ENCODE measurements at places on chromosomes 7 and 10. TPM values are rescaled to one million over a fixed set of nuclear protein-coding genes. Genes with fewer than 3 reads are reported as not detected.

Gene TFEC
- 0.05 TPM for total RNA-seq

- H3K36me3 ChIP-seq, result peaks cover 13% of the 10 kb centered on the region
- H3K4me3 ChIP-seq, result no peak overlapping the region
- no peaks in the 10 kb centered on the region for H3K27me3 ChIP-seq
- DNase-seq, result no peak
- peaks cover 15% of the 10 kb centered on the region for H3K4me1 ChIP-seq
Measured at GRCh38 chr7:135678612-135679575, 16.6 kb downstream of the STMP1 start.

Gene ZNF33B
- total RNA-seq, result 23.8 TPM

Gene MOGAT3
- total RNA-seq, result not detected

Gene GPR22
- not detected for total RNA-seq

- H3K4me1 ChIP-seq, result no peaks in the 10 kb centered on the region
- no peaks in the 10 kb centered on the region for H3K27me3 ChIP-seq
- H3K36me3 ChIP-seq, result peaks cover 5% of the 10 kb centered on the region
- H3K4me3 ChIP-seq, result no peak overlapping the region
- no peak for DNase-seq
Measured at GRCh38 chr7:2279896-2280295, 34.3 kb downstream of the SNX8 start.

Gene PDAP1
- 103 TPM for total RNA-seq

GRCh38 chr7:74043523-74043951, 15.6 kb downstream of the ELN start:
- DNase-seq, result no peak
- H3K27me3 ChIP-seq, result no peaks in the 10 kb centered on the region
- H3K36me3 ChIP-seq, result no peaks in the 10 kb centered on the region
- H3K4me1 ChIP-seq, result no peaks in the 10 kb centered on the region

Gene C7orf33
- not detected for total RNA-seq

Gene ADO
- 21.8 TPM for total RNA-seq

GRCh38 chr10:52566471-52567246, 205.9 kb downstream of the MBL2 start:
- DNase-seq, result no peak
- no peak overlapping the region for H3K4me3 ChIP-seq
- H3K4me1 ChIP-seq, result no peaks in the 10 kb centered on the region
- no peaks in the 10 kb centered on the region for H3K27me3 ChIP-seq
- H3K27ac ChIP-seq, result no peak overlapping the region

Gene REPIN1
- 45.9 TPM for total RNA-seq

- H3K27me3 ChIP-seq, result peaks cover 56% of the 10 kb centered on the region
- DNase-seq, result no peak
- no peaks in the 10 kb centered on the region for H3K36me3 ChIP-seq
Measured at GRCh38 chr10:28680358-28680752, 3.0 kb downstream of the BAMBI start.

Gene NCAPG2
- 151 TPM for total RNA-seq

Gene STOX1
- 0.50 TPM for total RNA-seq

- no peak overlapping the region for H3K4me3 ChIP-seq
- H3K27me3 ChIP-seq, result peaks cover 21% of the 10 kb centered on the region
- DNase-seq, result peak; percentile 17
- H3K36me3 ChIP-seq, result no peaks in the 10 kb centered on the region
- H3K27ac ChIP-seq, result no peak overlapping the region
Measured at GRCh38 chr10:43249962-43250614, 16.8 kb downstream of the RASGEF1A start.

GRCh38 chr7:155518633-155519032, 27.7 kb downstream of the CNPY1 start:
- H3K4me3 ChIP-seq, result no peak overlapping the region
- DNase-seq, result no peak
- no peak overlapping the region for H3K27ac ChIP-seq
- no peaks in the 10 kb centered on the region for H3K4me1 ChIP-seq

GRCh38 chr10:32166365-32166764, 110.1 kb upstream of the KIF5B start:
- DNase-seq, result no peak
- no peaks in the 10 kb centered on the region for H3K36me3 ChIP-seq
- H3K27me3 ChIP-seq, result peaks cover 11% of the 10 kb centered on the region
- peaks cover 6% of the 10 kb centered on the region for H3K4me1 ChIP-seq
- no peak overlapping the region for H3K27ac ChIP-seq
- no peak overlapping the region for H3K4me3 ChIP-seq

DNA sequence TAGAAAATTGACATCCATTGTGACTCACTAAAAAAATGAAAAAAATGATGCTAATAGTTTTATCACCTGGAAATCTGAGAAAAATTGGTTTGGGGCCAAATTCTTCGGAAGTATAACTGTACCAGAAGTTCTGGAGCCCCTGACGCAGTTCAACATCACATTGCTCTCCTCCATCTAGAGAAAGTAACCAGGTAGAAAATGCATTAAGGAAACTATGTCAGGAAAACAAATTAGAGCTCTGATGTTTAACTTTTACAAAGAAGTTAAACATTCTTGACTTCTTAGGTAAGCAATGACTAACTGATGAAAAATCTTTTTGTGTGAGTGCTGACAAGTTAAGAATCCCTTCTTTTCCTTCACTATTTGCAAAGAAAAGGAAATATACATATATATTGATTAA, 61.1 kb upstream of the TMEM196 start:
- H3K4me3 ChIP-seq, result no peak overlapping the region
- H3K27me3 ChIP-seq, result no peaks in the 10 kb centered on the region
- H3K4me1 ChIP-seq, result no peaks in the 10 kb centered on the region
- no peak overlapping the region for H3K27ac ChIP-seq
- DNase-seq, result no peak

GRCh38 chr7:139068544-139069399, 32.9 kb upstream of the ZC3HAV1L start:
- DNase-seq, result no peak
- H3K27ac ChIP-seq, result peak overlapping the region; percentile 22
- no peak overlapping the region for H3K4me3 ChIP-seq

Gene CTAGE6
- total RNA-seq, result 3.0 TPM

- no peaks in the 10 kb centered on the region for H3K4me1 ChIP-seq
- H3K36me3 ChIP-seq, result no peaks in the 10 kb centered on the region
- H3K27me3 ChIP-seq, result no peaks in the 10 kb centered on the region
- DNase-seq, result no peak
- H3K4me3 ChIP-seq, result no peak overlapping the region
Measured at GRCh38 chr7:16014031-16014430, 327.5 kb upstream of the MEOX2 start.

GRCh38 chr10:11279314-11279713, 261.6 kb downstream of the CELF2 start:
- H3K4me1 ChIP-seq, result peaks cover 6% of the 10 kb centered on the region
- peaks cover 25% of the 10 kb centered on the region for H3K36me3 ChIP-seq
- no peaks in the 10 kb centered on the region for H3K27me3 ChIP-seq
- DNase-seq, result peak; percentile 6
- H3K27ac ChIP-seq, result no peak overlapping the region

DNA sequence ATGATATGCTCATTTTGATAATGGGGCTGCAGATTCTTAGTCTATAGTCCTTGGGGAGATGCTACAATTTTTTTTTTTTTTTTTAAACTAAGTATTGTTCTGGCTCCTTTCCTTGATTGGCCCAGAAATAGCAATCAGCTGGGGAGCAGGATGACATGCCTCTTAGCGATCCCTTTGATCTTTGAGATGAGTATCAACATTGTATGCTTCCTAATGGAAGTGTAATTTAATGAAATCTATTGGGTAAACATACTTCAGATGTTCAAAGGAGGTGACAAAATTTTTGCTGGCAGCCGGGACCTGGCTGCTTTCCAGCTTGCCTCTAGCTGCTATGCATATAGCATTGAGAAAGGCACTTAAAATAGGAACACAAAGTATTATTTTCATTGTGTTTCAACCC, 43.5 kb downstream of the VTI1A start:
- H3K36me3 ChIP-seq, result no peaks in the 10 kb centered on the region
- peaks cover 3% of the 10 kb centered on the region for H3K4me1 ChIP-seq
- no peak for DNase-seq
- H3K27me3 ChIP-seq, result no peaks in the 10 kb centered on the region

GRCh38 chr10:31668326-31668725, 260.3 kb downstream of the ARHGAP12 start:
- no peak for DNase-seq
- H3K4me1 ChIP-seq, result no peaks in the 10 kb centered on the region
- no peaks in the 10 kb centered on the region for H3K36me3 ChIP-seq
- H3K27ac ChIP-seq, result no peak overlapping the region
- peaks cover 7% of the 10 kb centered on the region for H3K27me3 ChIP-seq
- H3K4me3 ChIP-seq, result no peak overlapping the region

GRCh38 chr10:11673346-11674280, 62.2 kb upstream of the USP6NL start:
- H3K27me3 ChIP-seq, result peaks cover 25% of the 10 kb centered on the region
- H3K27ac ChIP-seq, result no peak overlapping the region
- H3K36me3 ChIP-seq, result no peaks in the 10 kb centered on the region
- H3K4me3 ChIP-seq, result no peak overlapping the region

Gene UCMA
- not detected for total RNA-seq

GRCh38 chr7:35605760-35606159, 89.2 kb downstream of the HERPUD2 start:
- H3K4me1 ChIP-seq, result no peaks in the 10 kb centered on the region
- no peaks in the 10 kb centered on the region for H3K36me3 ChIP-seq
- no peak for DNase-seq
- H3K27me3 ChIP-seq, result no peaks in the 10 kb centered on the region

DNA sequence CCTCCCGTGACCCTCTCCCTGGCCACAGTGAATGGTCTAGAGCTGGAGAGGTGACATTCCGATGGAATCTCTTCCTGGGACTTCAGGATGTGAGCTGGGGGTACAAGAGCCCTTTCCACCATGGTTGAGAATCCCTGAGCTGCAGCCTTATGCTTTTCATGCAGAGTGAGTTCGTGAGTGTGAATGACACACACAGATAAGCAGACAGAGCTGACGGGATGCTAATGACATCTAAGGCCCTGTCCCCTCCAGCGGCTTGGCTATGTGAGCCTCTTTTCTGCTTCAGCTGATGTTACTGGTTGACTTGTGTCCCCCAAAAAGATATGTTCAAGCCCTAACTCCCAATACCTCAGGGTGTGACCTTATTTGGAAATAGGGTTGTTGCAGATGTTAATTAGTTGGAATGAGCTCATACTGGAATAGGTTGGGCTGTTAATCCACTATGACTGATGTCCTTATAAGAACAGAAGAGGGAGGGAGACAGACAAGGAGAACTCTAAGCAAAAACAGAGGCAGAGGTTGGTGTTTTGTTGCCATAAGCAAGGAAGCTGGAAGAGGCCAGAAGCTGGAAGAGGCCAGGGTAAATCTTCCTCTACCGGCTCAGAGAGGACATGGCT, 111.1 kb upstream of the AFAP1L2 start:
- peaks cover 22% of the 10 kb centered on the region for H3K36me3 ChIP-seq
- no peak for DNase-seq
- no peak overlapping the region for H3K4me3 ChIP-seq
- H3K27ac ChIP-seq, result no peak overlapping the region
- H3K4me1 ChIP-seq, result peaks cover 58% of the 10 kb centered on the region

DNA sequence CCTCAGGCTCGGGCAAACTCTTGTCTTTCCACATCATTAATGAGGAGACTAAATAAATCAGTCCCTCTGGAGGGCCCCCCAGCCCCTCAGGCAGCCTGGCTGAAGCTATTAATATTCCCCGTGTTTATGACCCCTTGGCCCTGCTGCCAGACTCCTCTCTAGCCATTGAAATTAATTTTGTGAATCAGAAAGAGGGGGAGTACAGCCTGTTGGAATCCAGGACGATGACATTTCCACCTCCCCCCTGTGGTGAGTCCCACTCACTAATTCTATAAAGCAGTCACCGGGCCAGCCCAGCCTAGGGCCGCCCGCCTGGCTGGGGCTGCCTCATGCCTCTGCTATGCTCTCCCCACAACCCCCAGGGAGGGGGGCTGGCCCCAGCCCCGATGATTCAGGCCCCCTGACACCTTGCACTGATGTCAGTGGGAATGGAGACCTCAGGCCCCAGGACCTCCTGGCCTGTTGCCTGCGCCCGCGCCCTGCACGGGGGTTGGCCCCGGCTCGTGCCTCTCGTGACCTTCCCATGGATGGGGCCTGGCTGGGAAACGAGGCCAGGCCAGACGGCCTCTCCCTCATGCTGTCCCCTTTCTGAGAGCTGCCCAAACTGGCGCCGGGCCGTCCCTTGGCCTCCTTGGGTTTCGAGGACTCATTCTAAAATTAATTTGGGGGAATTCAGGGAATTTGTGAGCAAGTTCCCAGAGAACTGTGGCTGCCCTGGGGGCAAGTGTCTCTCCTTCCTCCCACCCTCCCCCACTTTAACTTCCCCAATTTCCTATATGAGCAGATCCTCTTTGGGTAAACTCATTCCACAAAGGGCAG, 34.0 kb downstream of the TMEM270 start:
- DNase-seq, result no peak
- no peak overlapping the region for H3K4me3 ChIP-seq
- H3K36me3 ChIP-seq, result no peaks in the 10 kb centered on the region
- peaks cover 16% of the 10 kb centered on the region for H3K4me1 ChIP-seq

GRCh38 chr7:134995239-134996096, 9.2 kb downstream of the AGBL3 start:
- peaks cover 16% of the 10 kb centered on the region for H3K4me1 ChIP-seq
- no peak overlapping the region for H3K27ac ChIP-seq
- DNase-seq, result no peak
- peaks cover 36% of the 10 kb centered on the region for H3K36me3 ChIP-seq
- H3K4me3 ChIP-seq, result no peak overlapping the region

Gene PBLD
- 2.1 TPM for total RNA-seq

GRCh38 chr10:47133871-47134570, 166.0 kb upstream of the GDF10 start:
- no peak overlapping the region for H3K4me3 ChIP-seq
- no peak overlapping the region for H3K27ac ChIP-seq
- no peaks in the 10 kb centered on the region for H3K27me3 ChIP-seq

DNA sequence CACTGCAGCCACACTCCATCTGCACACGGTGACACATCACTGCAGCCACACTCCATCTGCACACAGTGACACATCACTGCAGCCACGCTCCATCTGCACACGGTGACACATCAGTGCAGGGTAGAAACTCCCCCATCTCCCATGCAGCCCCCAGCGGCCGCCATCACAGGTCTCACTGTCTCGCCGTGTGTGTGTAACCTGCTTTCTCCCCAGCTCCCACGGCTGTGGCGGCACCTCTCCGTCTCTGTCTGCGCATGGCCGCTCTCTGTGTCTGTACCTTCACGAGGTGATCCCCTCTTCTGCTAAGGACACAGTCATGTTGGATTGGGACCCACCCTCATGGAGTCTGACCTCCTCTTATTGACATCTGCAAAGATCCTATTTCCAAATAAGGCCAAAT, 527.4 kb downstream of the PTPRN2 start:
- no peaks in the 10 kb centered on the region for H3K27me3 ChIP-seq
- H3K4me1 ChIP-seq, result no peaks in the 10 kb centered on the region
- H3K4me3 ChIP-seq, result no peak overlapping the region
- no peak for DNase-seq
- H3K36me3 ChIP-seq, result no peaks in the 10 kb centered on the region

DNA sequence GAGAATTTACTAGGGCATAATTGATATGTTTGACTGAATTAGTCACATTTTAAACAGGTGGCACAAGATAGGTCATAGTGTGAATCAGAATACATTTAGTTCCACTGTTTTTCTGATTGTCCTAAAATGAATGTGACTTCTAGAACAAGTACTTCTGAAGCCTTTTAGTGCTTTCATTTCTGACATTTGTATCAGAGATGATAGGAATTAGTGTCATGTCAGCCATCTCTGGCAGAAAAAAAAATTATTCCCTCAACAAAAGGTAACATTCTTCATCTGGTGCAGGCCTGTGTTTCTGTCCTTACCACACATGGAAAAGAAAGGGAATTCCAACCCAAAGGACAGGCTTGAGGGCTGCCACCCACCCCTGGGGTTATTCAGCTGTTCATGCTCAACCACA, 21.3 kb downstream of the GRM8 start:
- peaks cover 24% of the 10 kb centered on the region for H3K27me3 ChIP-seq
- H3K36me3 ChIP-seq, result no peaks in the 10 kb centered on the region
- H3K27ac ChIP-seq, result no peak overlapping the region
- DNase-seq, result no peak
- H3K4me3 ChIP-seq, result no peak overlapping the region
- no peaks in the 10 kb centered on the region for H3K4me1 ChIP-seq

Gene NODAL
- not detected for total RNA-seq
